ENCODE measurements at places on chromosomes 16 and 17.

DNA sequence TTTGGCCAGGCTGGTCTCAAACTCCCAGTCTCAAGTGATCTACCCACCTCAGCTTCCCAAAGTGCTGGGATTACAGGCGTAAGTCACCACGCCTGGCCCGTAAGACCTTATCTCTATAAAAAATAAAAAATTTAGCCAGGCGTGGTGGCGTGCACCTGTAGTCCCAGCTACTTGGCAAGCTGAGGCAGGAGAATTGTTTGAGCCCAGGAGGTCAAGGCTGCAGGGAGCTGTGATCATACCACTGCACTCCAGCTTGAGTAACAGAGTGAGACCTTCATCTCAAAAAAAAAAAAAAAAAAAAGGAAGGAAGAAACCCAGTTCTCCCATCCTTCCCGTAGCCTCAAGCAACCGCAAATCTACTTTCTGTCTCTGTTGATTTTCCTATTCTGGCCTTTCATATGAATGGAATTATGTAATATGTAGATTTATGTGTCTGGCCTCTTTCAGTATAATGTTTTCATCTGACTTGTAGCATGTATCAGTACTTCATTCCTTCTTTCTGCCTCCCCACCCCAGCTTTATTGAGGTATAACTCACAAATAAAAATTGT is 11.2 kb downstream of the CASC3 start:
- no peak for DNase-seq

- no peak for DNase-seq
Observed at GRCh38 chr16:89113661-89114060, 20.0 kb downstream of the ACSF3 start.

GRCh38 chr17:40980596-40980995 is 3.5 kb downstream of the KRT40 start:
- no peak for DNase-seq

DNA sequence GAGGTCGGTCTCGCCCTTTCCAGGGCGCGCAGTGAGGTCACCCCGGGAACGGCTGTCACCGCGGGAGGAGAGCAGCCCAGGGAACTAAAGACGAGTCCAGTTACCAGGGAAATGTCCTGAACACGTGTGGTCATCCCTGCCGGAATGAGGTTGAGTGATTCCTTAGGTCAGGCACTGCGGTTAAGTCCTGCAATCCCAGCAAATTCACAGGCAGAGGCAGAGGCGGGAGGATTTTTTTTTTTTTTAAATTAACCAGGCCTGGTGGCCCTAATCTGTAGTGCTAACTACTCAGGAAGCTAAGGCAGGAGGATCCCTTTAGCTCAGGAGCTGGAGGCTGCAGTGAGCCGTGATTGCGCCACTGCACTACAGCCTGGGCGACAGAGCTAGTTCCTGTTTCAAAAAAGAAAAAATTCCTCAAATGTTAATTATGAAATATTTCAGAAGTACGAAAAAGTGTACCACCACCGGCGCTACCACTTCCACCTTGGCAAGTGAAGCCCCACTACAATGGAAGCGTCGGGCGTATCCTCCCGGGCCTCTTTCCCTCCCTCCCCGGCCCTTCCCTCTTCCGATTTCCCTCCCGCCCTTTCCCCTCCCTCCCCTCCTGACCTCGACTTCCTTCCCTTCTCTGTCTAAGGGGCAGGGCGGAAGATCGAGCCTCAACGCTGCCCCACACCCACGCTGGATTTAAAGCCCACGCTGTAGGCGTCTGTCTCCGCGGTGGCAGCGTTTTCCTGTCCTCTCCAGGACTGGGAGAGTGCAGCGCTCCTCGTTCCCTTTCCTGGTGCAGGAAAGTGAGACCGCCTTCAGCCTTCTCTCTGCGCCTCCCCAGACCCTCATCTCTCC is 27.3 kb downstream of the SLFN11 start:
- no peak for DNase-seq

DNA sequence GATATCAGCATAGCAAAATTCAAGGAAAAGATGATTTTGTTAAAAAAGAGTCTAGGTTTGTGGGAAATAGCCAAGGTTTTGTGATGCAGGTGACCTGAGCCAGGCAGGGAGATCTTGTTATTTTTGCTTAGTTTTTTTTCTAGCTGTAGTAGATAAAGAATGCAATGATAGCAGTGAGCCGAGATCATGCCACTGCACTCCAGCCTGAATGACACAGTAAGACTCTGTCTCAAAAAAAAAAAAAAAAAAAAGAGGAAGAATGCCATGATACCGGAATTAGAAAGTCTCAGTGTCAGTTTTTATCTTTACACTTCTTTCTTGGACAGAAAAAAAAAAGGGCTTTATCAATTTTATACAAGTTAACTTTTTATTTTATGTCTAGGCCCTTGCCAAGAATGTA is 27.5 kb downstream of the TMEM238L start:
- DNase-seq: no peak

DNA sequence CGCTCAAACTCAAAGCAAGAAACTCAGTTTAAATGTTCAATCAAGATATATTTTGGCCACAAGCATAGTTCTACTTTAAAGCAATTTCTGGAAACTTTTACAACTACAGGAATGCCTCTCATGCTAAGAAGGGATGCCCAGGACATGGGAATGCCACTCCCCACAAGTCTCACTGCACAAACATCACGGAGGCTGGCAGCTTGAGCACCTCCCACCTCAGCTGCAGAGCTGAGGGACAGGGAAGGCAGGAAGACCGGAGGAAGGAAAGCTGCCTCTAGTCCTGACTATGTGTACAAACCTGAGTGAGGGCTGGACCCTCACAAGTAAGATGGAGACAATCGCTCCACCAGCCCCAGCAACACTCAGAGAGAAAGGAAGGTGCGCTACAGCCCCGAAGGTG is 5.3 kb downstream of the AXIN1 start:
- no peak for DNase-seq

- no peak for DNase-seq
Observed at GRCh38 chr17:20171741-20172365, 162.7 kb downstream of the SPECC1 start.

- no peak for DNase-seq
Observed at GRCh38 chr16:69935278-69935711, 15.8 kb upstream of the CLEC18A start.

- DNase-seq: no peak
Observed at GRCh38 chr17:3795390-3796102, 5.4 kb downstream of the ITGAE start.

GRCh38 chr16:84161037-84161436 is 15.9 kb downstream of the DNAAF1 start:
- DNase-seq: no peak

DNA sequence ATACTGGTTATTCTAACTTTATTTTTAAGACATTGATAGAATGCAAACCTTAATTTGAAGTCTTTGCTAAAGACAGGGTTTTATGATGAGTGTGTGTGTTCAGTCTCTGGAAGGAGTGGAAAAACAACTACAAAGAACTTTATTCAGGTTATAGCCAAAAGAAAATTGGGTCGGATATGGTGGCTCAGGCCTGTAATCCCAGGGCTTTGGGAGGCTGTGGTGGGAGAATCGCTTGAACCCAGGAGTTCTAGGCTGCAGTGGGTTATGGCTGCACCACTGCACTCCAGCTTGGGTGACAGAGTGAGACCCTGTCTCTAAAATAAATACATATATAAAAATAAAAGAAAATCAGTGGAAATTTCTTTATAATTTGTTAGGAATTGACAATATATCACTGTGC is 581.5 kb upstream of the CA10 start:
- DNase-seq: no peak

DNA sequence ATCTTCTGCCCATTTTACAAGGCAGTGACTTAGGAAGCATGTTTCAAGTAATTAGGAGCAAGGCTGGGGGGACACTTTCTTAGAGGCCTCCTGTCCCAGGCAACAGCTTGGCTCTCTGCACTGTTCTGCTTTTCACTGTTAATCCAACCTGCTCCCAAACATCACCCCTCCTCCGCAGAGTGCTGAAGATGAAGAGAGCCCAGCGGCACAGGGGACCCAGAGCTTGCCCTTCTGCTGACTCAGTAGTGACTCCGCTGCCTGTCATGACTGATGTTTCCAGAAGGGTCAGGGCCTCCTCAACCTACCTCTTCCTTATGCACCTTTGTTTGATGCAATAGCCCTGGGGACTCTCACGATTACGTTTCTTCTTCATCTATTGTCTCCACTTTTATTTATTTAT is 38.9 kb upstream of the NDRG4 start:
- DNase-seq: no peak

GRCh38 chr17:60514053-60514452 is 12.0 kb downstream of the APPBP2 start:
- DNase-seq: no peak

GRCh38 chr16:1101573-1102332 is 5.7 kb upstream of the C1QTNF8 start:
- no peak for DNase-seq
